ENCODE measurements at places on chromosomes 4 and X. TPM values are rescaled to one million over a fixed set of nuclear protein-coding genes. Genes with fewer than 3 reads are reported as not detected.

The ANXA10 gene
- 36.3 TPM for total RNA-seq

- DNase-seq = no peak
Observed at GRCh38 chrX:101787934-101788333, 128.3 kb upstream of the ARMCX2 start.

GRCh38 chr4:150583287-150584110, 1.5 kb downstream of the MAB21L2 start:
- DNase-seq = no peak

The AKAP14 gene
- total RNA-seq = not detected

GRCh38 chr4:169142906-169143305, 127.8 kb downstream of the SH3RF1 start:
- DNase-seq = no peak

The ATRX gene
- total RNA-seq = 105 TPM

- no peak for DNase-seq
Observed at GRCh38 chr4:88963817-88964216, 93.2 kb downstream of the FAM13A start.

- DNase-seq = peak; percentile 65
Observed at GRCh38 chr4:15479089-15479912, 9.6 kb downstream of the CC2D2A start.

The S100P gene
- total RNA-seq = 2,292 TPM

Measured in ureter (tissue), 1 donor.